Activated T-cell treated with anti-CD3 and anti-CD28 coated beads for 48 hours (primary cell): ENCODE measurements at places on chromosomes 3 and 15.

DNA sequence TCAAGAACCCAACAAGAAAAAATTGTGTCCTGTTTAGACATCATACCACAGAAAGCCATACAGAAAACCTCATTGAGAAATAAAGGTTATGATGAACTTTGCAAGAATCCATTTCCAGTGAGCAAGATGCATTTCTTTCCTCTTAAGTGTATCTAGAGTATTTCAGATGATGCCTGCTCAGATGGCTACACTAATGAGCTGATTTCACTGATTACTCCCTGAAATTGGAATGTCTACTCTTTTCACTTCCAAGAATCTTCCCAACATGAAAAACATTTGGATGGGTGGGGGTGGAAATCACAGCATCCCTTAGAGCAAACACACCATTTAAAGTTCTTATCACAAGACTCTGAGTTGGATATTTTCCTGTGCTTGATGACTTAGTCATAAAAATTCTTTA, 41.4 kb upstream of the IL12A start:
- DNase-seq, result no peak

GRCh38 chr15:70512772-70513362, 250.5 kb downstream of the UACA start:
- peak; percentile 61 for DNase-seq

GRCh38 chr3:19688767-19689166, 245.2 kb downstream of the EFHB start:
- DNase-seq, result no peak

DNA sequence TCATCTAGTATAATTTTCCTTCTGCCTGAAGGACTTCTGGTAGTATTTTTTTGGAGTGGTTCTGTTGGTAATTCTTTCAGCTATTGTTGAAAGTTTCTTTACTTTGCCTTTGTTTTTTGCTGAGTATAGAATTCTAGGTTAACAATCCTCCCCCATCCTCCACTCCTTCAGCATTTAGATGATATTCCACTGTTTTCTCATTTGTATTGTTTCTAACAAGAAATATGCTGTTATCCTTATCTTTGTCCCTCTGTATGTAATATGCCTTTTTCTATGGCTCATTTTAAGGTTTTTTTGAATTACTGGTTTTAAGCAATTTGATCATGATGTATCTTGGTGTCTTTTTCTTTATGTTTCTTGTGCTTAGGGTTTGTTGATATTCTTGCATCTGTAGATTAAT, 53.9 kb downstream of the KLF15 start:
- DNase-seq, result no peak

GRCh38 chr15:51132384-51133139, 37.9 kb upstream of the TNFAIP8L3 start:
- DNase-seq, result peak; percentile 3

DNA sequence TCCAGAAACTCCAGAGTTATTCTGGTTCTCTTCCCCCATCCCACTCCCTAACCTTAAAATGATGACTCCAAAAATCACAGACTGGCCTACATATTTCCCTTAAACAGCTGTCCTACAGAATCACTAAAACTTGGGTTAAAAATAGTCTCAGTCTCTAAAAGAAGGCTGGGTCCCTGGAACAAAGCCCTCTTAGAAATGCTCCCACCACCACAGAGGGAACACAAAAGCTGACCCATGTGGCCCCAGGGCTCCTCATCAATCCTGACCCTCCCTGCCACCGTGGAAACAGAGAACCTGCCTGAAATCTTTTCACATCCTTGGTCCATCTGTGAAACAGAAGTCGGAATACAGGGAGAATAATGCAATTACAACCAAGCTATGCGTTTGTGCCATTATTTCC, 55.7 kb upstream of the DCLK3 start:
- DNase-seq, result no peak

GRCh38 chr3:134898181-134898754, 103.2 kb downstream of the EPHB1 start:
- no peak for DNase-seq

- DNase-seq, result no peak
Observed at GRCh38 chr15:51121631-51122225, 27.0 kb upstream of the TNFAIP8L3 start.

- DNase-seq, result no peak
Observed at GRCh38 chr15:41823502-41823901, 4.4 kb upstream of the JMJD7 start.

DNA sequence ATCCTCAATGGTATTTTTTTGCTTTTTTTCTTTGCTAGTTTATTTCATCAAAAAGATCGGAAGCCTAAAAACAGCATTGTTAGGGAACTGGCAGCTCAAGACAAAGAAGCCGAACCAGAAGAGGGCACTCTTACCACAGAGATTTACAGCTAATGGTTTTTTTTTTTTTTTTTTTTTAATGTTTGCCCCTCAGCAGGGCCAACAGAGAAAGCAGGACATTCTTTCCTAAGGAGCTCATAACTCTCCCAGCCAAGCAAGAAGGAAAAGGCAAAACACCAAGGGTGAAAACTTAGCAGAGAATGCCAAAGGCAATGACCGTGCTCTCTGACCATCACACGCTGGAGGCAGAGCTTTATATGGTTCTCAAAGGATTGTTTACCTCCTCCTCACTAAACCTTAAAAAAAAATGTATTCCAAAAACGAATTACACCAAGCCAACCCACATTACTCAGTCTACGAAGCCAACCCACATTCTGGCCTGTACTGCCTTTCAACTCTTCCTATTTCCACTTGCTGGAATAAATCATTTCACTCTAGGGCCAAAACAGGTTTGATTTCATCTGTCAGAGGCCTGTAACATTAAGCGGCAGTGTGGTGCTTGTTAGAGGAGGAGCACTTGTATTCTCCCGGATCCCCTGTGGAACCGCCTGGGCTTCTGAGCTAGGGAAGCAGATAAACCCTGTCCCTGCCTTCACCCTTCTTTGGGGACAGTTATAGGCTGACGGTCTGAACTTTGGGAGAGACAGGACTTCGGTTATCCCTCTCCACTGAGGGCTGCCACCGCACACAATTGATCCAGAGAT, 35.6 kb upstream of the GYG1 start:
- no peak for DNase-seq

- DNase-seq, result peak; percentile 28
Observed at GRCh38 chr15:64460724-64461720, 644 bp downstream of the ZNF609 start.

- DNase-seq, result no peak
Observed at GRCh38 chr3:8319935-8320634, 181.5 kb upstream of the LMCD1 start.

- no peak for DNase-seq
Observed at GRCh38 chr15:62793752-62794144, 248.8 kb upstream of the TPM1 start.

- DNase-seq, result no peak
Observed at GRCh38 chr15:82086243-82086995, 40.6 kb upstream of the MEX3B start.

GRCh38 chr15:56856934-56857333, 61.5 kb upstream of the TCF12 start:
- no peak for DNase-seq

GRCh38 chr15:57667171-57667849, 39.2 kb upstream of the POLR2M start:
- DNase-seq, result no peak

GRCh38 chr3:190076136-190076535, 44.6 kb downstream of the P3H2 start:
- no peak for DNase-seq

DNA sequence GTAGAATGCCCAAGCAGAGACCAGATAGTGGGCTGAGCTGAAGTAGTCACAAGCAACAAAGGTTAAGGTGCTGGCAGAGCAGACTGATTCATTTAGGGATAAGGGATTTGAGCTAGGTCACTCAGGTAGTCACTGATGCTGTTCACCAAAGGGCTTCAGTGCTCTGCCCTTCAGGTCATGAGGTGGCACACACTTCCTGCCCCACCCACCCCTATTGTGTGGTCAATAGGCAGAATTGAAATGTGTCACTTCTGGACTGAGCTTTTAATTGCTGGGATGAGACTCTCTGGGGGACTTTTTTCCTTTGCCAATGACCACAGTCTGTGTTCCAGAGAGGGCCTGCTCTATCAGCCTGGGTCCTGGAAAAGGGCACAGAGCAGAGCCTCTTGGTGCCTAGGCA, 2.9 kb upstream of the DIS3L start:
- DNase-seq, result no peak

GRCh38 chr3:42490243-42490642, 12.2 kb upstream of the VIPR1 start:
- no peak for DNase-seq

DNA sequence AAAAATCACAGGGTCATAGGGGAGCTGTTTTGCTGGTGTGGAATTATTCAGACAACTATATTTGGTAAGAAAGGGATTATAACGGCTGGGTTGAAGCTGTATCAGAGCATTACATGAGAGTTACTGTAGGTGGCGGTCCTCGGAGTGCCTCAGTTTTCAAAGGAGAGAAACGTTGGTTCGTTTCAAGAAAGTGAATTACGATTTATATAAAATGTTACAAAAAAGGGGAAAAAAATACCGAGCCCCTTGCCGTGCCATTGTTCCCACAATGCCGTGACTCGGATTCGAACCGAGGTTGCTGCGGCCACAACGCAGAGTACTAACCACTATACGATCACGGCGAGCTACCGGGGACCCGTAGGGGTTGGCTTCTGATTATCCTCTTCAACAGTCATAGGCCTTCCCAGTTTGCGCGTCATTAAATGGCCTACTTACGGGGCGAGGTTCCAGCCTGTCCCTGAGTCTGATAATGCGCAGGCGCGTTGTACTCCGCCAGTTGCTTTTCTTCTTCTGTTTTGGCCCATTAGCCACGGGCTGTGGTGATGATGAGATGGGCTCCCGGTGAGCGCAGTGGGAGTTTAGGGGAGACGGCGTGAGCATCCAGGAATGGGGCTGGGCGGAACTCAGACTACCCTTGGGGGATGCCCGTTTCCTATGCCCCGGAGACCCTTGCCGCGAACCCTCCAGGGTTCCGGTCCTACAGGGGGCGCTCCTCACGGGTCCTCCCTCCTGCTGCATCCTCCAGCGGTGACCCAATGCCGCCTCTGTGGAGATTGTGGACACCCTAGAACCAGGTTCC, 10.8 kb upstream of the SHF start:
- peak; percentile 88 for DNase-seq

DNA sequence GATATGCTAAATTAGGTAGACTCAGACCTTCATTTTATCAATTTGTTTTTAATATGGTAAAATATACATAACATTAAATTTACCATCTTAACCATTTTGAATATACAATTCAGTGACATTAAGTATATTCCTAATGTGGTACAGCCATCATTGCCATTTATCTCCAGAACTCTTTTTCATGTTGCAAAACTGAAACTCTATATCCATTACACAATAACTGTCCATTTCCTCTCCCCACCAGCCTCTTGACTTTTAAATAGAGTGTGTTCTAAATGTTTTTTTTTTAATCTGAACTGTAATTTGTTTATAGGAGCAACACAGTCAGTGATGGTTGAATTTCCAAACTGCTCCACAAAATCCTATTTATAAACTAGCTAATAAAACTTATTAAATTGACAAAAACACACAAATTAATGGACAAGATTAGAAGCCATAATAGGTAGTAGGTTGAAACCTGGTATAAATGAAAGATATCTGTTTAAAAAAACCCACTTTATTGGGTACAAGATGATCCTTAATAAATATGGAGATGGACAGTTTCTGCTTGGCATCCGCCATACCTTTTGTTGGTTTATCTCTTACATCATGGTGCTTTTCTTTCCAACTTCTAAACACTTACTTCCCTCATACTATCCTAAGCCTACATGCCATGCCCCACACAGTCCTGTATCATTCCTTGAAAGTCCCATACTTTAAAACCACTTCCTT, 142.4 kb downstream of the ZPLD1 start:
- DNase-seq, result no peak

DNA sequence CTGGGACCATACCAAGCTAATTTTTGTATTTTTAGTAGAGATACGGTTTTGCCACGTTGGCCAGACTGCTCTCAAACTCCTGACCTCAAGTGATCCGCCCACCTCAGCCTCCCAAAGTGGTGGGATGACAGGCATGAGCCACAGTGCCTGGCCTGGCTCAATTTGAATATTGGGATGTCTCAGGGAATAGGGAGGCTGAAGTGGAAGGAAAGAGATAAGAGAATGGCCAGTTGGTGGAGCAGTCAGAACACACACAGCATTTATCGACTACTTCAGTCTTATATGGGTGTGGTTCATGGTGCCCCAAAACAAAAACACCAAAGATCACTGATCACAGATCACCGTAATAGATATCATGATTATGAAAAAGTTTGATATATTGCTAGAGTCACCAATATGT, 144.4 kb downstream of the GMNC start:
- no peak for DNase-seq

- DNase-seq, result no peak
Observed at GRCh38 chr15:58459560-58459959, 27.8 kb downstream of the LIPC start.

DNA sequence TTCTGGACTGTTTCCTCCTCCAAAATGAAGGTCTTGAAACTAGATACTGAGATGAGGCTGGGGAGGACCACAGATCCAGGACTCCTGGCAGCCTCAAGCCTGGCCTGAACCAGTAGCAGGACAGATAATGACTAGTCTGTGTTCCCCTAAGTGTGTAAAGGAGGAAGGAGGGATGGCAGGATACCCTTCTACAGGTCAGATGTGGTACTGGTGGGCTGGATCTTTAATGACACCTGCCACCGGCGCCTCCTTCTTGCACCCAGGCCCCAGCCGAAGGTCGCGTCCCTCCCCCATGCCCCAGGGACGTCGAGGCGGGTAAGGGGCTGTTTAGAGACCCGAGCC, 556 bp downstream of the USP19 start:
- DNase-seq, result no peak

DNA sequence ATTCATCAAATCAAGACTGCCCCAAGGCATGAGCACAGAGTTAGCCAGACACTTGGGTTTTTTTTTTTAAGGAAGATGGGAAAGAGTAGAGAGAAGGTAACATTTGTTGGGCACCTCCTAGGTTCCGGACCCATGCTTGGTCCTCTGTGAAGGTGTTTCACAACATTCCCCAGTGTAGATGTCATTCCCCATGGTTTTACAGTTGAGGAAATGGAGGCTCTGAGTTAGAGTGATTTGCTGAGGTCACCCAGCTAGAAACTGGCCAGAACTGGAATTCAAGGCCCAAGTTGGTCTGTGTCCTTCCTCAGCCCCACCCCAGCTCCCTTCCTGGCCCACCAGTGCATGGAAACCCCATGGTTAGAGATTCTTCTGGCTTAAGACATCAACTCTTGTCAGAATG, 19.9 kb downstream of the WNT7A start:
- no peak for DNase-seq
